ENCODE measurements at places on chromosomes 7 and 10.

GRCh38 chr10:113930482-113931057 lies 76.1 kb downstream of the NHLRC2 start:
- no peak overlapping the region for H3K4me3 ChIP-seq
- DNase-seq, result no peak
- no peaks in the 10 kb centered on the region for H3K36me3 ChIP-seq
- no peaks in the 10 kb centered on the region for H3K4me1 ChIP-seq

GRCh38 chr10:119858063-119858462 lies 14.6 kb downstream of the MCMBP start:
- no peaks in the 10 kb centered on the region for H3K4me1 ChIP-seq
- no peaks in the 10 kb centered on the region for H3K27me3 ChIP-seq
- no peak for DNase-seq
- no peak overlapping the region for H3K27ac ChIP-seq
- no peak overlapping the region for H3K4me3 ChIP-seq

DNA sequence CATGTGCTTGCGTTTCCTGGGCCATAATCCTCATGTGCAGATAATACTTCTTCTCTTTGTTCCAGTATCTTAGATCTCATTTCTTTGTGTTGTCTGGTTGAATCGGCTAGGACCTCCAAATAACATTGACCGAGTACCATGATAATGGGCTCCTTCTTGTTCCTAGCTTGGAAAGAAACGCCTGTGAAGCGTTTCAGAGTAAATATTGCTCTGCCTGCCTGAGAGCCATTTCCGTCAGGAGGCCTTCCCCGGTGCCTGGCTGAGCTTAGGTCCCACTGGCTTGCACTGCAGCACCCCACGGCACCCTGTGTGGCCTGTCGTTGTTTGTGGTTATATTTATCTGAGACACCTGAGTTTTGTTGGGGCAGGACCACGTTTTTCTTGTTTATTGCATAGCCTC lies 17.7 kb downstream of the FOXK1 start:
- no peaks in the 10 kb centered on the region for H3K27me3 ChIP-seq
- DNase-seq, result no peak
- no peak overlapping the region for H3K27ac ChIP-seq
- no peaks in the 10 kb centered on the region for H3K4me1 ChIP-seq
- H3K36me3 ChIP-seq, result no peaks in the 10 kb centered on the region

DNA sequence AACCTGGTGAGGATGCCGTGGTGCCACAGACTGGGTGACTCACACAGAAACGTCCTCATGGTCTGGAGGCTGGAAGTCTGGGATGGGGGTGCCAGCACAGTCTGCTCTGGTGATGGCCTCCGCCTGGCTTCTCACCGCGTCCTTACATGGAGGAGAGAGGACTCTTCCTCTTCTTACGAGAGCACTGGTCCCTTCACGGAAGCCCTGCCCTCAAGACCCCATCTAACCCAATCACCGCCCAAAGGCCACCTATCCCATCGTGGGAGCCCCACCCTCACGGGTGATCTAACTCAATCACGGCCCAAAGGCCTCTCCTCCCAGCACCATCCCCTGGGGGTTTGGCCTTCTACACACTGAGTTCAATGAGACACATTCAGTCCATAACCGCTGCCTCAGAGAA lies 137.7 kb downstream of the PTPRN2 start:
- no peak overlapping the region for H3K4me3 ChIP-seq
- H3K36me3 ChIP-seq, result no peaks in the 10 kb centered on the region
- DNase-seq, result no peak

DNA sequence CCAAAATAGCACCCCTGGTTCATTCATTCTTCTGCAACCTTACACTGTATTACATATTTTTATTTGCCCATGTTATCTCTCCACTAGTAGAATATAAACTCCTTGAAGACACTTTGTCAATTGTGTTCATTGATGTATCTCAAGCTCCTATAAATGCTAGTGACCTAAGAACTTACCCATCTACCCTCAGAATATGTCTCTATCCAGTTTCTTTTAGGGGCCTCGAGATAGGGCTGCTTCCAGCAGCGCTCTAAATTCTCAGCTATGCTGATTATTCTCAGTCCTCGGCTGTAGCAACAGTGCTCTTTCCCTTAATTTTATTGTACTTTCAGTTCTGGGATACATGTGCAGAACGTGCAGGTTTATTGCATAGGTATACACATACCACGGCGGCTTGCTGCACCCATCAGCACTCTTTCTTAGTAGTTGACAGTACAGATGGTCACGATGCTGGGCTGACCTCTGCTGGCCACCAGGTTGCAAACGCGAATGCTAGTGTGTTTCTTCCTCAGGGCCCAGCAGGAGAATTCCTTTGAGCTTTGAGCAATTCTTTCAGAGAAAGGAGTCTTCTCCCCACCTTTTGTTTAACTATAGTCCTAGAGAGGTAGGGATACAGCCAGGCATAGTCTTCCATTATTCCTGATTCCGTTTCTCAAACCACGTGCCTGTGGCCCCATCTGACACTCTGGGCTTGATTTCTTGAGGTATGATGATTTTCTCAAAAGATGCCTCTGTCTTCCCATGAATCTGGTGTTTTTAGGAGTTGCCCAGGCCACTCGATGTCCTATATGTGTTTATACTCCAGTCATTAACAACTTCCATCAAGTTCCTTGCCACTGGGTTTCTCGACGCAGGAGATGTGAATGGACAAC lies 49.1 kb upstream of the CDC14C start:
- H3K27ac ChIP-seq, result no peak overlapping the region
- H3K4me3 ChIP-seq, result no peak overlapping the region
- H3K4me1 ChIP-seq, result no peaks in the 10 kb centered on the region
- no peak for DNase-seq

- H3K27me3 ChIP-seq, result no peaks in the 10 kb centered on the region
- no peak for DNase-seq
- no peak overlapping the region for H3K4me3 ChIP-seq
- H3K4me1 ChIP-seq, result no peaks in the 10 kb centered on the region
- no peak overlapping the region for H3K27ac ChIP-seq
These were observed 21.5 kb downstream of the BTAF1 start for GRCh38 chr10:91944880-91945630.

DNA sequence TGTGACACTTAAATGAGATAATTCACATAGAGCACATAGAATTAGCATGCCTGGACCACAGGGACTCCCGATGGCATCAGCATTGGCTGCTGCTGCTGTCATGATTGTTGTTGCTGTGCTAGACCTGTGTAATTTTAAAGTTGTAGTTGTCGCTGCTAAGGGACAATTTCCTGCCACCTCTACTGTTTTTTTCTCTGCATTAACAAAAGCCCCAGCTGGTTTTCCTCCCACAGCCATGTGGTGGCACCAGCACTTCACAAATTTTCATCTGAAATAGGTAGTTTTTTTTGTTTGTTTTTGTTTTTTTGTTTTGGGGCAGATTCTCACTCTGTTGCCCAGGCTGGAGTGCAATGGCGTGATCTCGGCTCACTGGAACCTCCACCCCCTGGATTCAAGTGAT lies 25.4 kb upstream of the PRXL2A start:
- no peaks in the 10 kb centered on the region for H3K27me3 ChIP-seq
- H3K36me3 ChIP-seq, result no peaks in the 10 kb centered on the region
- no peak overlapping the region for H3K27ac ChIP-seq
- H3K4me1 ChIP-seq, result no peaks in the 10 kb centered on the region
- no peak for DNase-seq

DNA sequence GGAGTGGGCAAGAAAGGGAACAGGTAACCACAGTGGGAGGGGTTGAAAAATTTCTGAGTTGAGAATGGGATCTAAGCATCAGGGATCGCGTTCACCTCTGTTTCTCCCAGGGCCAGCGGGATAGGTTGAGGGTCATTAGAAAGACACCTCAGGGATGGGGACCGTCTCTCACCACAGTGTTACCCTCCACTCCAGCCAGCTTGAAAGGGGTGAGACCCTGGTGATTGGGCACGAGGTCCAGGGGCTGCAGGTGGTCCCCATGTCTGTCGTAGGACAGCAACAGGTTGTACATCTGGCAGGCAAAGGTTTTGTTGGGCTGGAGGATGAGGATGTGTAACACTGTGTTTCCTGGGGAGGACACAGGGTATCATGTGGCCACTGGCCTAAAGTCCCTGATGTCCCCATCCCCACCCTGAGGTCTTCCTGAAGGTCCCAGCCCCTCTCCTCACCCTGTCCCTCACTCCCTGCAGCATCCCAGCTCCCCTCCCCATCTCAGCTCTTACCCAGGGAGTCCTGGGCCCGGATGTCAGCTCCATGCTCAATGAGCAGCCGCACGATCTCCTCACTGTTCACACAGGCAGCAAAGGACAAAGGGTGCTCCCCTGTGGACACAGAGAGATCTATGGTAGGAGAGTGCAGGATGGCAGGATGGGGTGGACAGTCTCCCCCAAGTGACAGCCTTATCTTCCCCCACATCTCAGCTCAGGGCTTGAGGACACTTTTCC lies 9.1 kb downstream of the TRPV6 start:
- DNase-seq, result no peak
- H3K4me1 ChIP-seq, result no peaks in the 10 kb centered on the region
- no peaks in the 10 kb centered on the region for H3K27me3 ChIP-seq
- no peak overlapping the region for H3K27ac ChIP-seq
- H3K36me3 ChIP-seq, result no peaks in the 10 kb centered on the region

- no peaks in the 10 kb centered on the region for H3K4me1 ChIP-seq
- no peak overlapping the region for H3K27ac ChIP-seq
- H3K27me3 ChIP-seq, result no peaks in the 10 kb centered on the region
- H3K4me3 ChIP-seq, result no peak overlapping the region
These were observed 844.3 kb downstream of the CNTNAP2 start for GRCh38 chr7:146960773-146961391.

DNA sequence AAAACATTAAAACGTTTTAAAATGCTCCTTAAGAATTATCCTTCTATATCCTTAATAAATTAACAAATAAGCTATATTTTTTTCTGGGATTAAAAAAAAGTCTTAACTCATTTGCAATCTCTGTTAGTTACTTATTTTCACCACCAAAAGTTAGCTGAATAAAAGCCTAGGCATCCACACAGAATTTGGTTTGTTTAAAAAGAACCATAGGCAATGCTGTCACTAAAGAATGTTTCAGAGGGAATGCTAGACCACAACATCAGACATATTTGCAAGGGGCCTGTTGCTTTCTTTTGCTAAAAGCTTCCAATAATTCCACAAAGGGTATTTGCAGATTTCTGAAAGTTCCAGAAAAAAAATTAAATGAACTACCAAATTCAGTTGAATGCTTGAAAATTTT lies 244.2 kb downstream of the POU6F2 start:
- H3K27me3 ChIP-seq, result no peaks in the 10 kb centered on the region
- H3K4me1 ChIP-seq, result no peaks in the 10 kb centered on the region
- no peak overlapping the region for H3K27ac ChIP-seq
- H3K4me3 ChIP-seq, result no peak overlapping the region
- DNase-seq, result no peak

DNA sequence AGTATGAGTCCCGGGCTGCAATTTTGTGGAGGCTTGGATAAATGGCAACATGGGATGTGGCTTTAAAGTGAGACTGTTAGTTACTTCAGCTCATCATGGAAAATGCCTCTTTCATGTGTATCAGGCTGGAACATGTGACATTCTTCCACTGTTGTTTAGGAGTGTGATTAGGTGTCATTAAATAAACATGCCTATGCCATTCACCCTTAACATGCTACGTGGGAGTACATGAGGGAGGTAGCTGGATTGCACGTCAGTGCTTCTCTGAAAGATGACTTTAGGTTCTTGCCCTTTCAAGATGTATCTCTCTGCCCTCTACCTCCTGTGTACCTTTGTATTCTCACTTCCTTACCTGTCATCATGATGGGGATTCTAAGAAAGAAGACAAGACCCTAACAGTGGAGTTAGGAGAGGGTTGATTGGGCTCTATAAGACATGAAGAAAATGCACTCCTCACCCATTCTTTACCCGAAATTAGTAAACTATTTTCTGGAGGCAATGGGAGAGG lies 8.9 kb downstream of the AKR1E2 start:
- no peak overlapping the region for H3K27ac ChIP-seq
- no peaks in the 10 kb centered on the region for H3K36me3 ChIP-seq
- no peak overlapping the region for H3K4me3 ChIP-seq
- H3K27me3 ChIP-seq, result no peaks in the 10 kb centered on the region
- peaks cover 19% of the 10 kb centered on the region for H3K4me1 ChIP-seq

DNA sequence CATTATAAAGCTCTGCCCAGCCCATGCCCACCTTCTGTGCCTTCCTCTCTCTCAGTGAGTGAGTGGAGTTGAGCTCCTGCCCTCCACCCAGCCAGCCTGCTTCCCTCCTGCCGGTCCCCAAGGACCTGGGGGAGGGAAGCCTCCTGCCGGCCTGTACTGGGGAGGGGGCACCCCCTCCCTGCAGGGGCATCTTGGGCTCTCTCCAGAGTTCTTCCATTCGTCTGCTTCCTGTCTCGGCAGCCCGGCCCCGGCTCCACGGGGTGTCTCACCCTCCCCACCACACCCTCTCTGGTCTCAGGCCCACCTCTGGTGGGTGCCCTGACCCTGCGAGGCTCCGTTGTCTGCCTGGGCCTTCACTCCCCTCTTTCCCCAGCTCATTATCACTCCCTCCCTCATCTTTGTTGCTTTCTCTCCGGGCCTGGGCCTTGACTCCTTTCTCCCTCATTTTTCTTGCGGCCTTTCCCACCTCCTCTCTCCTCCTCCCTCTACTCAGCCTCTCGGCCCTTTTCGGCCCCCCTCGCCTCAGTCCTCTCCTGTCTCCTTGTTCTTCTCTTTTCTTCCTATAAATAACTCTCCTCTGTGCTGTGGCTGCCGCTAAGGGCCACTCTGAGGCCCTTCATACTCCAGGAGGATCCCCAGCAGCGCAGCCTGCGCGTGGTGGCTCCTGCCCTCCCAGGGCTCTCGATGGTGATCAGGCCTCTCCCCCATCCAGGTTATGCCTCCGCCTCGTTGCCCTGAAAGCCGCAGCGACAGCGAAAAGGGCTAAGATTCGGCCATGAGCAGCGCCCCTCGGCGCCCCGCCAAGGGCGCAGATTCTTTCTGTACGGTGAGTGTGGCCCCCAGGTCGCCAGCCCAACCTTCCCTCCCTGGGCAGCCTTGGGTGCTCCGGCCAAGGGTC lies 2.1 kb downstream of the SLC4A2 start:
- H3K27me3 ChIP-seq, result no peaks in the 10 kb centered on the region
- no peak overlapping the region for H3K27ac ChIP-seq
- peaks cover 29% of the 10 kb centered on the region for H3K4me1 ChIP-seq
- no peak overlapping the region for H3K4me3 ChIP-seq

DNA sequence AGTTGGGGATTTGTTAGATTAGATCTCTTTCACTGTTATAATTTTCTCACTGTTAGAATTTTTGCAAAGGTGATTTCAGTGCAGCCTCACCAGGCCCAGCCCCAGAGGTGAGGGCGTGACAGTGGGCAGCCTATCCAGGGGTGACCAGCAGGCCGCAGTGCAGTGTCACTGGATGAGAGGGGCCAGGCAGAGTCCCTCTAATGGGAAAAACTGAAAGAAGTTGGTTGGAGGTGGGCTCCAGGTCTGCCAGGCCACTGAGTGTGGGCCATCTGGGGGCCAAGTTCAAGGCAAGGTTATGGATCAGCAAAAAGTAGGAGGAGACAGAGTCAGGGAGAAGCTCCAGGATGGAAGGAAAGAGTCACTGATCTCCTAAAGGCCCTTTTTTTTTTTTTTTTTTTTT lies 90.5 kb upstream of the SDK1 start:
- DNase-seq, result no peak
- H3K4me3 ChIP-seq, result no peak overlapping the region
- H3K4me1 ChIP-seq, result no peaks in the 10 kb centered on the region
- no peaks in the 10 kb centered on the region for H3K27me3 ChIP-seq
- no peak overlapping the region for H3K27ac ChIP-seq
